ENCODE measurements at places on chromosomes 12 and 14.
A peak's percentile ranks its signal among the peaks of the same experiment; 100 is the strongest.

- no peak for DNase-seq
Observed at GRCh38 chr12:117724543-117724942, 244.2 kb downstream of the KSR2 start.

- DNase-seq: peak; percentile 99
Observed at GRCh38 chr14:72665259-72665658, 228.6 kb downstream of the DPF3 start.

GRCh38 chr12:42097971-42098370, 46.7 kb downstream of the GXYLT1 start:
- DNase-seq: no peak

GRCh38 chr12:124713436-124714082, 146.1 kb upstream of the NCOR2 start:
- no peak for DNase-seq

DNA sequence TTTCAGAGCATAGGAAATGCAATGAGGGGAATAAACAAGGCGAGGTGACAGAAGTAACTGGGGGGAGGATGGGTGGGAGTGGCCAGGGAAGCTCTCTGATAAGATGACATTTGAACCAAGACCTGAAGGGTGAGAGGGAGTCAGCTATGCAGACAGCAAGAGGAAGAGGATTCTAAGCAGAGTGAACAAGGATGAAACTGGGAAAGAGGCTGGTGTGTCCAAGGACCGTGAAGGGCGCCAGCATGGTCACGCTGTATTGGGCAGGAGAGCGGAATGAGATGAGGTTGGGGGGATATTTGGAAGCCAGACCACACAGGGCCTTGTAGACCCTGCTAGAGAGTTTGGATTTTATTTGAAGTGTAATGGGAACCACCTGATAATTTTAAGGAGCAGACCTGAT, 10.5 kb upstream of the PPP1R1A start:
- DNase-seq: no peak

- DNase-seq: no peak
Observed at GRCh38 chr12:74515849-74516248, 21.8 kb upstream of the ATXN7L3B start.

DNA sequence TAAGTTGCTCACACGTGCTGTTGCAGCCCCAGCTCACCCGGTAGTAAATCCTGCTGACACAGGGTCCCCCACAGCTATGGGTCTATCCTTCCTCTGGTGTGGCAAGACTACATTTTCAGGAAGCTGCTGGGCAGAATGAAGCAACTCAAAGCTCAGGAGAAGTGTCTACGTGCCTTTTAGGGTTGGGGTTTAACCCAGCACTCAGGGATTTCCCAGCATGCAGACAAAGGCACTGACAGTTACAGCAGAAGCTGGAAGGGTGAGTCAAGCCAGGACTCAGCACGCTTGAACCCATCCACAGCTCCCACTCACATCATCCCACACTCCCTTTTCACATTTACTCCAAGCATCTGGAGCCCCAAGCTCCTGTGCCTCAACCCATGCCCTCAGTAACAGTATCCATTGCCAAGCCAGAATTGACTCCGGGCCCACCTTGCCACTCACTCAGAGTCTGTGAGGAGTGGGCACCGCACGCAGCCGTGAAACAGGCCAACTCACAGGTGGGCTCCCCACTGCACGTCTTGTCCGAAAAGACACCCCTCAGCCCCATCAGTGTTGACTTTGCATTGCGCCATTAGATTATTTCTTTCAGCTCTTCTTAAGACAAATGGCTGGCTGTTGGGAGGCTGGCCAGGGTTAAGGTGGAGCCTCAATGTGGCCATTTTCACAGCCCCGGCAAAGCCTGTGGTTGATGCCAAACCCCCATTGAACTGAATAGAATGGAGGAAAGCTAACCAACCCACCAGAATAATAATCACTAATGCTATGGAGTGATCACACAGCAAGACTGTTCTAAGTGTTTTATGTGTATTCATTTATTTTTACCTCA, 59.6 kb downstream of the ZFP36L1 start:
- DNase-seq: no peak

- no peak for DNase-seq
Observed at GRCh38 chr14:80618751-80619329, 322.7 kb downstream of the CEP128 start.

GRCh38 chr14:56334458-56334857, 216.2 kb downstream of the PELI2 start:
- peak; percentile 44 for DNase-seq

DNA sequence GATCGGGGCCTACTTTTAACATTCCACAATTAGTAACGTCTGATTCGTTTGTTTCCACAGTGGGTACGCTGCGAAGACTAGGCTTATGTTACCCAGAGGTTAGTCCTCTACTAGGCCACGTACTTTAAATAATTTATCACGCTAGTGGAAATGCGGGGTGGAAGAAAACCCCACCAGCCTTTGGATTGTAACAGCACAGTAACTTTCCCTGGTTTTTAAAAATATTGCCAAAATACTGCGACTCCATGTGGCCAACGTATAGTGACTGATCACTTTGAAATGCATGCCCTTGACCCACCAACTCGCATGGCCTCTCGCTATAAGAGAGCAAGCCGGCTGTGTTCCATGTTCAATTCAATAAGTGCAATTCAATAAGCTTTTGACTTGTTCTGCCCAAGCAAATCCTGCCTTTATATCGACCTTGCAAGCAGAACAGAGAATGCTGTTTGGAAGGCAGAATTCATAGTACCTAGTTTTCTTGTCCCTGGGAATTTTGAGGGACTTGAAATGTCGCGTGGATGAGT, 882 bp upstream of the GTF2A1 start:
- DNase-seq: no peak

- DNase-seq: no peak
Observed at GRCh38 chr14:102862154-102862773, 60.2 kb upstream of the AMN start.

DNA sequence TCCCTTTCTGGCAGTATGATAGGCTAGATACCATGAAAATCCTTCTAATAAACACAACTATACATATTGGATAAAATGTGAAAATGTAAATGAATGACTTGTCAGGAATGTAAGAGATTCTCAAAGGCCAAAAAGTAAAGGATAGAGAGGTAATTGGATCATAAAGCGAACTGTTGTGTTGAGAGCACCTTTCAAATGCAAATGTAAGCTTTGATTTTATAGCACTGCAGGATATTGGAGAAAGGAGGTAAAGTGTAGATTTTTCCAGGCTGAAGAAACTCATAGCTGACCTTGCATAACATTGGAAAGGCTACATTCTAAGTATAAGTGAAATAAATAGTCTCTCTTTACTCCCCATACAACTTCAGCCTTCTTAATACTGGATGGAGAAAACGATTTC, 54.0 kb downstream of the PTPRB start:
- DNase-seq: no peak

- peak; percentile 83 for DNase-seq
Observed at GRCh38 chr12:76346798-76347420, 1.3 kb downstream of the BBS10 start.

GRCh38 chr12:78636231-78636855, 228.2 kb upstream of the SYT1 start:
- peak; percentile 74 for DNase-seq

DNA sequence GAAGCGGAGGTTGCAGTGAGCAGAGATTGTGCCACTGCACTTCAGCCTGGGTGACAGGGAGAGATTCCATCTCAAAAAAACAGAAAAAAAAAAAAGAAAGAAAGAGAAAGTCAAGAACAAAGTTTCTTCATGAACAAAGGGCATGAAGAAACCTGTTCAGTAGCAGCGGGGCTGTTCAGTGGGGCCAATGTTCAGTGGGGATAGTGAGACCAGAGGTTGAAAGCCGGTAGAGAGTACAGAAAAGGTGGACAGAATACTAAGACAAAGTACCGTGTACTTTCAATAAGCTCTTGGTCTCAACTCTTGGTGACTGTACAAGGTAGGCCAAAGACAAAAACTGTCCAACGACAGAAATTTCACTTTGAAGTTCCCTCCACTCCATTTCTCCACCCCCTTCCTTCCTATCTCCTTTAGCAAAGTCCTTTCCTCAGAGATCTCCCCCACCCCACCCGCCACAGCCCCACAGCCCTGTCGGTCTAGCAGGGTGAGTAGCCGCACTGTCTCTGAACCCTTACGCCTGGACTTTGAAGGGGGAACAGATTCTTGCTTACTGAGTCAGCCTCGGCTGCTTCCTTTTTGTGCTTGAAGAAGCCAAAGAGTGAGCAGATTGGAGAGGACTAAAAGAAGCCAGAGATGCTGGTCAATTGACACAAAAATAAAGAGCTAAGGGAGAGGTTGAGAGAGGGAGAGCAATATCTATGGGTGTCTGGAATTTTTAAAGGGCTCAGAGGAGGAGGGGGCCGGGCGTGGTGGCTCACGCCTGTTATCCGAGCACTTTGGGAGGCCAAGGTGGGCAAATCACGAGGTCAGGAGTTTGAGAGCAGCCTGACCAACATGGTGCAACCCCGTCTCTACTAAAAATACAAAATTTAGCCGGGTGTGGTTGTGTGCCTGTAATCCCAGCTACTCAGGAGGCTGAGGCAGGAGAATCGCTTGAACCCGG, 44.2 kb upstream of the FOS start:
- peak; percentile 77 for DNase-seq

- no peak for DNase-seq
Observed at GRCh38 chr12:18640321-18640955, 97.4 kb downstream of the PLCZ1 start.

DNA sequence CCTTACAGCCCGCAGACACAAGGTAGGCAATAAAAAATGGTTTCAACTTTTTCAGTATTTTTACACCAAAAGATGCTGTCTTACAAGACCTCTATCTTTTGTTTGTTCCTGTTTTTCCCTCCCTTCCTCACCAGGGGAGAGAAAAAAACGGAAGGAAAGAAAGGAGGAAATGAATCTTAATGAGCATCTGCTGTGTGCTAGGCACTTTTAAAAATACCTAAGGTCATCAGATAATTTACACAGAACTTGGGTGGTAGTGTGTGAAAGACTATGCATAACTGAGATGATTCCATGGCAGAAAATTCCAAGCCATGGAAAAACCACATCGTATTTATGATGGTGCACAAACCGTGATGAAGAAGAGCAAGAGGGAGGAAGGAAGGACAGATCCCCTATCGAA, 121.2 kb downstream of the DIP2B start:
- DNase-seq: no peak

GRCh38 chr12:93092649-93092945, 163.5 kb upstream of the EEA1 start:
- DNase-seq: no peak

GRCh38 chr14:71489742-71490141, 442.5 kb upstream of the RGS6 start:
- no peak for DNase-seq

DNA sequence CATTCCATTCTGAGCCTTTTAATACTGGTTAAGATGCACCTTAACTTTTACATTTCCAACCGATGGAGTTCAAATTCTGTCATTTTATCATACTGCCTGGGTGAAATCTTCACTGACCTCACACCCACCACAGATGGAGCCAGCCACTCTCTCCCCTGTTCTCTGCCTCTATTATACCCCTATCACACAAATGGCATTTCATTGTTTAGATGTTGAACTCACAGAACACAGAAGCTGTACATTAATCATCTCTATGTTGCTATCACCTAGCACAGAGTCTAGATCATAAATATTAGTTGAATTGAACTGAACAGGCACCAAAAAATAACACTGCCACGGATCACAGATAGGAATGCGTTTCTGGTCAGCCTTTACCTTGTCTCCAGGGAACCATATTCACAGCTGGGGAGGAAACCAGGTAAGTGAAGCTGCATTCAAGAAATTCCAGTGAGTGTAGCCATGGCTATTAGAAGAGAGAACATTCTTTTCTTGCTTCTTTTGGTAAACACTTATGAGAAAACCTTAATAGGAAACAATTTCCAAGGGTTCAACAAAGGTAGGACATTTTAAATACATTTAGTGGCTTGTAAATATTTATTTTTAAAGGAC, 194.9 kb upstream of the RMST start:
- no peak for DNase-seq

GRCh38 chr14:101200650-101201516, 297.4 kb upstream of the RTL1 start:
- DNase-seq: no peak

DNA sequence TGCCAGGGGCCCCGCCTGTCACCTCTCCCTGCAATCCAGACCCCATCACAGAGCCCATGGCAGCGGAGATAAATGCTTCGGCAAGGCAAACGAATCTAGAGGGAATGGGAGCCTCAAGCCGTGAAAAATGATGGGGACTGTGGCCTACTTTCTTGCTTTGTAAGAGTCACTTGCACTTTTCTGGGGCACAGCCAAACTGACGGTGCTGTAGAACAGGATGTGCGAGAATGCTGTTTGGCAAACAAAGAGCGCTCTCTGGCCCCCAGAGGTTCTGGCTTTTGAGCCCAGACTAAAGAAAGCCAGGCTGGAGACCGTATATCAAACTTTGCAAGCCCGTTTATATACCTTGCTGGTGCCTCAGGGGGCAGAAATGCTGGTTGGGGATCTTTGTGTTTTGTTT, 108.7 kb downstream of the CACNA1C start:
- no peak for DNase-seq

DNA sequence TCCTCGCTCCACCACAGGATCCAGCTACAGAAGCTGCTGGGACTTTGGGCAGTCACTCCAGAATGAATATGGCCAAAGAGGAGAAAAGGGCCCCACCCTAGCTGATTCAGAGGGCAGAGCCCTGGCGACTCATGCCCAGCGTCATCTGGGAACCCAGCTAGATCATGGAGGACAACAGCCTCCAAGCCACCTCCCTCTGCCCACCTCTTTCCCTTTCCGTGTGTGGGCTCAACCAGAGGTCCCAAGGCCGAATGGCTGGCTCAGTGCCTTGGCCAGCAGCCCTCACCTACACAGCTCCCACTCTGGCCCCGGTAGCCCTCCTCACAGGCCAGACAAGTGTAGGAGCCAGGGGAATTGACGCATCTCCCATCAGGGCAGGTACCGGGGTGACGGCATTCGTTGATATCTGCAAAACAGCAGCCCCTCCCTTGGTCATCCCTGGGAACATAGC, 17.4 kb downstream of the ISCA2 start:
- peak; percentile 64 for DNase-seq

- DNase-seq: no peak
Observed at GRCh38 chr12:114876968-114877680, 193.1 kb upstream of the TBX3 start.

- DNase-seq: peak; percentile 75
Observed at GRCh38 chr12:69502345-69503081, 32.3 kb downstream of the FRS2 start.

GRCh38 chr14:61341275-61342206, 20.2 kb downstream of the PRKCH start:
- DNase-seq: no peak

DNA sequence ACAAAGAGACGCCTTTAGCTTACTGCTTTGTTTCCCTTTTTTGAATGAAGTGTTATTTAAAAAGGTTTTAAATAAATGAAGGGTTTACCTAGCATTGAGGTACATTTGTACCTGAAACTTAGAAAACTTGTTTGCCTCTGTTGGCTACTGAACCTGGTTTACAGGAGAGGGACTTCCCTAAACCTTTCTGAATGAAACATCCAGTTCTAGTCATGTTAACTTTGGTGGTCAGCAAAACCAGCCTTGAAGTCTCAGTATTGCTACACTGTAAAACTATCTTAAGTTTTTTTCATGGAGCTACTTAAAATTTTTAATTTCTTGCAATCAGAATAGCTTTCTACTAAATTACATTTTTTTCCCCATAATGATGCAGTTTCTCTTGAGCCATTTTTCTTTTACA, 38.2 kb downstream of the RASSF8 start:
- no peak for DNase-seq

GRCh38 chr12:97643924-97644323, 181.3 kb downstream of the RMST start:
- DNase-seq: no peak

GRCh38 chr14:28772613-28773012, 6.0 kb downstream of the FOXG1 start:
- DNase-seq: no peak

Data from LHCN-M2 (cell line).